Natural killer cell treated with Interleukin-12 subunit alpha and Interleukin-12 subunit beta and Interleukin-15 and Interleukin-18, amount 100 ng/mL, for 72 hours (primary cell): ENCODE measurements at places on chromosomes 1 and 21.

- no peak for DNase-seq
Measured at GRCh38 chr1:19449454-19450228, 35.7 kb downstream of the CAPZB start.

GRCh38 chr1:203584035-203584434, 42.6 kb upstream of the ATP2B4 start:
- DNase-seq = no peak

GRCh38 chr1:215594640-215595039, 27.5 kb downstream of the KCTD3 start:
- DNase-seq = no peak

DNA sequence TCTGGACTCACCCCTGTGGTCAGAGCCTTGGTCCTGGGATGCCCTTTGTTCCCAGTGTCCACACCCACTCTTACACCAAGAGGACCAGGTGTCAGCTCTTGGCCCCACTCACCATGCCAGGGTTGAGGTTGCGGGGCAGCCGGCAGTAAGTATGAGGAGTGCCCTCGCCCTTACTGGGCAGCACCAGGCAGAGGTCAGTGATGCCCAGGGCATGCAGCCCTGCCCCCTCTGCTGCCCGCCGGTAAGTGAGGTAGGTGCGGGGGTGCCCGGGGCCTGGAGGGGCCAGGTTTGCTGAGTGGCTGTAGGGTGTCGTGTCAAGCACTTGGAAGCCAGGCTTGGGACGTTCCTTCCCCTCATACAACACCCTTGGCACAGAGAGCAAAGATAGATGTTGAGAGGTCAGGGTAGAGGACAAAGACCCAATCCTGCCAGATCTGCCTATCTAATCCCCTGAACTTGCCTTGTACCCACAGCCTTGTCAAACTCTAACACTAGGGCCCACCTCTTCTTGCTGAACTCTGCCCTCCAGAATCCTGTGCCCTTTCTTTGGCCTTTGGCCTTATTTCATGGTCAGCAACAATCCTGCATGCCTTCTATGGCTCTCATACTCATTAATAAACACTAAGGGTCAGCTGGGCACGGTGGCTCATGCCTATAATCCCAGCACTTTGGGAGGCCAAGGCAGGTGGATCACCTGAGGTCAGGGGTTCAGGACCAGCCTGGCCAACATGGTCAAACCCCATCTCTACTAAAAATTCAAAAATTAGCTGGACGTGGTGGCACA, 3.6 kb downstream of the DENND4B start:
- DNase-seq = no peak

DNA sequence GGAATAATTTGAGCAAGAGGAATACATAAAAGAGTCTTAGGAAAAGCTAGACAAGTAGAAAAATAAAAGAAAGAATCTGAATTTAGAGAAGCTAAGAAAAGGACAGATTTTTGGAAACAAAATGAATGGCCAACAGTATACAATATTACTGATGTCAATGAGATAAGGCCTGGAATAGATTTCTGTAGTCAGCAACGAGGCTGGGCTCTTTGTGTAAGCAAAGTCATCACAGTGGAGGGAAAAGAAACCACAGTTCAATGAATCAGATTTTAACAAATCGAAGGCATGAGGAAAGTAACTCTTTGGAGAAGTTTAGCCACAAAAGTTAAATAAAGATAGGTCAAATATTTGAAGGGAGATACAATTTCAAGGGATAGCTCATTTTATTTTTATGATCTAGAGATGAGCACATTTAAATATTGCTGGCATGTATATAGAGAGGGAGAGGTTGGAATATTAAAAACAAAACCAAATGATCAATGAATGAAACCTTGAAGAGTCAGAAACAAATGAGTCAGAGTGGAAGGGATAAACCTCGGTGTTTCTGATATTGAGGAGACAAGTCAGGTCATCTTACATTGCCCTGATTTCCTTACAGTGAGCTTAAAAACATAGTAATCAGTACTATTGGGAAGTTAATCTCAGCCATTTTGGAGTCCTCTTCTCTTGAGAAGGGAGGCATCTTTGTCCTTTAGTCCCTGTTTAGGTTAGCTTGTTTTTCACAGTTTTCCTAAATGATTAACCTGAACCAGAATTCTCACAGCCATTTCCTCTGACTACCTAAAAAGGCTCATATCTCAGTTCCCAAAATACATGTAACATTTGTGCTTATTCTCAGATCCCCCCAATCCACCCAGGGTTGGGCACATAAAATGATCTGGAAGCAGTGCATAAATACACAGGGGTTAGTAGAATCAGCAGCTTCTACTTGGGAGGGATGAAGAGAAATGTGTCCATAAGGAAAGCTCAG, 620.0 kb upstream of the B3GALT2 start:
- no peak for DNase-seq

DNA sequence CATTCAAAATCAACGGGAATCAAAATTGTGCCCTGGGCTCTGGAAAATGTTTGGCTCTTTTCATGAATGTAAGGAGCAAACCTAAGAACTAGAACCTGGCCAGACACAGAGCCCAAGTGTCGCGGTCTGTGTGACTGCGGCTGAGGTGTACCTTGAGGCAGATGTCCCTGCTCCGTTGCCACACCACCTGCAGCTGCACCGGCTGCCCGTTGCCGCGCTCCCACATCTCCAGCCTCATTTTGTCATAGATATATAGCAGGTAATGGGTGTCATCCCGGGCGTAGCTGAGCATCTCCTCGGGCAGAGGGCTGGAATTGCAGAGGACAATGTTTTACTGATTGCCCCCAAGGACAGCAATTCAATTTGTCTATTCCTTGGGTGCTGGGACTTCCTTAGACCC, 18.7 kb downstream of the EXOSC10 start:
- DNase-seq = no peak

- DNase-seq = no peak
Measured at GRCh38 chr1:29326123-29326522, 89.8 kb downstream of the PTPRU start.
